ENCODE measurements at places on chromosomes 7 and 10.

- DNase-seq, result no peak
Observed at GRCh38 chr10:102457591-102458150, 6.3 kb upstream of the C10orf95 start.

- DNase-seq, result no peak
Observed at GRCh38 chr10:26994743-26995142, 105.6 kb downstream of the ANKRD26 start.

DNA sequence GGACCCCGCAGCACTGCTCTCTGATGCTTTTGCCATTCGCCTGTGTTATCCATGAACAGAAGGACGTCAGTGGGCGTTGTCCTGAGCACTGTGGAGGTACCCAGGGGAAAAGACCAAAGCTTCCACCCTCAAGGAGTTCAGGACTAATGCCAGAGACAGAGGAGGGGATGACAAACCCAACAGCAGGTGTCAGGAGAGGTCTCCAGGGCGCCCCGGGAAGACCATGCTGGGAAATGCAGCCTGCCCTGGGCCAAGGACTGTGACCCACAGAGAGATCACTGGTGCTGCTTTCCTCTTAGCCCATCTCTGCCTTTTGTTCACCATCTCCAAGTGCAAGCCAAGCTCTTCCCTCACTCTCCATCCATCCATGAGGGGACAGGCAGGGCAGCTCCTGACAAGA lies 166.8 kb upstream of the PFKP start:
- no peak for DNase-seq

DNA sequence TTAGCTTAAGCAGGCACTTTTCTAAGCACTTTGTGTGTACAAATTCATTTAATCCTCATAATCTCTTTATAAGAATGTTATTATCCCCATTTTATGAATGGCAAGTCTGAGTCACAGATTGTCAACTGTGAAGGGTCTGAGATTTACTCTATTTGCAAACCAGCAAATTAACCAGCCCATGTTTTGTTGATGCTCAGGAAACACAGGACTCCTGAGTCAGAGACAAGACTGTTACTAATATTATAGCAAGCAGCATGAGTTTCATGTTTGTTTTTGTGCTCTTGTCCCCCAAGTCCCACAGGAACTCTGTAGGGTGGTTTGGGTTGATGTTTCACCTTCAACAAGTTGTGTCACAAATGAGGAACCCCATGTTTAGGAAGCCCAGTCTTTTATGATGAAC lies 182.0 kb upstream of the PPP1R3A start:
- DNase-seq, result no peak

DNA sequence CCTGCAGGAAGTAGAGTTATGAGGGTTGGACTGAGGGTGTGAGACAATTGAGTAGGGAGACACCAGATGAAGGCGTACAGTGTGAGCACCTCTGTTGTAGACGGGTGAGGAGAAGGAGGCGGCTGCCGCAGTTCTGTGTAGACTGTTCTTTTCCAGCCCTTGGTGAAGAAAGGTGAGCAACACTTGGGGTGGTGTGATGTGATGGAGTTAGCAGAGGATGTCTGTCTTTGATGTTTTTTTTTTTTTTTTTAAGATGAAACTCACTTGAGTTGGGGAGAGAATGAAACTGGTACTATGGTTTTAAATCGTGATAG lies 42.8 kb upstream of the RNF216 start:
- DNase-seq, result peak; percentile 22

- DNase-seq, result no peak
Observed at GRCh38 chr7:116429986-116430619, 69.4 kb upstream of the CAV2 start.

DNA sequence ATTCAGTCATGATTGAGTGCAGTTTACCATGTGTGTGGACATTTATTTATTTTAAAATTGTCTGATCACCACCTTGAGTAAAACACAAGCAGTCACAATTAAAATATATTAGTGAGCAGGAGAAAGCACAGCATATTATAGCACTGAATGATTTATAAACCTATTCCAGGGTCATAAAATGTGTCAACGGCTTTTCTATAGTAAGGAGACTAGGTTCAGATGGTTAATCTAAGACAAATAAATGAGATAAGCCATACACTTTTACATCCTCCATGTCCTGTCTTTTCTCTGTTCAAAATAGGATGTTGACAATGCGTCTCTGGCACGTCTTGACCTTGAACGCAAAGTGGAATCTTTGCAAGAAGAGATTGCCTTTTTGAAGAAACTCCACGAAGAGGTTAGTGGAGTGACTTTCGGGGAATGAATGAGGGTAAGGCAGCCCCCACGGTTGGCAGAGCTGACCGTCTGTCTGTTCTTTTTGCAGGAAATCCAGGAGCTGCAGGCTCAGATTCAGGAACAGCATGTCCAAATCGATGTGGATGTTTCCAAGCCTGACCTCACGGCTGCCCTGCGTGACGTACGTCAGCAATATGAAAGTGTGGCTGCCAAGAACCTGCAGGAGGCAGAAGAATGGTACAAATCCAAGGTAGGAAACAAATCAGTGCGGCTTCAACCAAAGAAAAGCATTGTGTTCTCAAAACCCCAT lies 5.4 kb downstream of the VIM start:
- DNase-seq, result no peak

DNA sequence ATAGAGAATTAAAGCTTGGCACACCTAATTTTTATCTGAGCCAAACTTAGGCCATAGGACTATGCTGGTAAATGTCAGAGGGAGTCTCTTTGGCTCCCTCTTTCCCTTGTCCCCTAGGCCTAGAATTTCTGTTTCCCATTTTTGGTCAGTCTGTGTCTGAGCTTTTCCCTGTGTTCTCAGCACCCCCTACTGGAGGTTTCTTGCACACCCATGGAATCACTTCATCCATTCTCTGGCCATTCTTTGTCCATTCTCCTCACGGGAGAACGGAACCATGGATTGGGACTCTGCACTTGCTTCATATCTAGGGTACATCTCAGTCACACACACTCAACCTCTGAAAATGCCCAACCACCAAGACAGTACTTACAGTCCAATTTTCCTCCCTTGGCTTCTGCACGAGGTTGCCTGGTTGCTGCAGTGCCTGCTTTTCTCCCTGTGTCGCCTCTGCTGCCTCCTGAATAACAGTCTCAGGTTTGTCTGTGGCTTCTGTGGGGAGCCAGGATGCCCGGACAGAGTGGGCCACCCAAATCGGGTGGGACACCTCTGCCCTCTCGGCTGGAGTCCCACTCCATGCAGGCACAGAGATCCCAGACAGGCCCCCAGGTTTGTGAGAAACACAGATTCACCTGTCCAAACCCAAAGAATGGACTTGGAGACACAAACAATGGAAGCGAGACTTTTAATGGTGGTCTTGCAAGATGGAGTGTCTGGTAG lies 35.1 kb upstream of the DNAH11 start:
- DNase-seq, result peak; percentile 44

DNA sequence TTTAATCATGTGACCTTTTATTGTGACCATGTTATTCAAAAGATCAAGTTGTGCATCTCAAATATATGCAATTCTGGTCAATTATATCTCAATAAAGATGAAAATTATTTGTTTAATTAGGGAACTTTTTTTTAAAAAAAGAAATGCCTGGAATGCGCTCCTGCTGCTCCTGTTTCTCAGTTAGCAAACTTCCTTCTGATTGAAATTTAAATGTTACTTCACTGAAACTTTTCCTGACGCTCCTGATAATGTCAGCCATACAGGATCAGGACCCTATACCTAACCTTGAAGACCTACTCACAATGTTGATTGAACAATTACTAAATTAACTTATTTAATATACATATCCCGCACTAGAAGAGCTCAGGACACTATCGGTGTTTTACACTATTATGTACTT lies 190.4 kb downstream of the MACC1 start:
- DNase-seq, result no peak

DNA sequence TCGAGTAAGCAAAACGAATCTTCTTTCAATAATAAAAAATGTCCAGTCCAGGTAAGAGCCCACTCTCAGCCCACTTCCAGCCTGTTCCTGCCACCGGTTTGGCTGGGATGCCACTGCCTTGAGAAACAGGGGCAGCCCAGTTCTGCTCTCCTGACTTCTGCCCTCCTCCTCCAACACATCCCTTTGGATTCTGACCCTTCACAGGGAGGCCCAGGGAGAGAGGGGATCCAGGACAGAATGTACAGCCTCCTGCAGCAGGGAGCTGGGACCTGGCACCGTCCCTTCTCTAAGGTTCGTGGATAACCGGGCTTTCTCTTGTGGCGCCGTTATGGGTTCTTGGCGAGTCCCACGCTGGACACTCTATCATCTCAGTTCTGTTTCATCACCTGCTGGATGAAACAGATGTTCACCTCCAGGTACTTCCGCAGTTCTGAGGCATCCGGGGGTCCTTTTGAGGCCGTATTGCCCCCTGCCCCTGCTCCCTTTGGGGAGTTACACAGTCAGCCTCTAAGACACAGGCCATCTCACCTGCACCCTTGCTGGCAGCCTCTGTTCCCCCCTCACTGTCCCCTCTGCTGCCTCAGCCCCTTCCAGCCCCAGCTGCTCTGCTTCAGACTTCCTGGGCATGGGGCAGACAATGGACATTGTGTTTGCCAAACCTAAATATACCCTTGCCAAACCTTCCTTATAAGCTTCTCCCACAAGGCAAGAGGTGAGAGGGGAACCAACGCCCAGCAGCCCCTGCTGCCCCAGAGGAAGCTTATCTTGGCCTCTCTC lies 203.8 kb upstream of the ZMIZ1 start:
- DNase-seq, result no peak

GRCh38 chr7:143495851-143496250 lies 18.2 kb downstream of the TAS2R41 start:
- no peak for DNase-seq

DNA sequence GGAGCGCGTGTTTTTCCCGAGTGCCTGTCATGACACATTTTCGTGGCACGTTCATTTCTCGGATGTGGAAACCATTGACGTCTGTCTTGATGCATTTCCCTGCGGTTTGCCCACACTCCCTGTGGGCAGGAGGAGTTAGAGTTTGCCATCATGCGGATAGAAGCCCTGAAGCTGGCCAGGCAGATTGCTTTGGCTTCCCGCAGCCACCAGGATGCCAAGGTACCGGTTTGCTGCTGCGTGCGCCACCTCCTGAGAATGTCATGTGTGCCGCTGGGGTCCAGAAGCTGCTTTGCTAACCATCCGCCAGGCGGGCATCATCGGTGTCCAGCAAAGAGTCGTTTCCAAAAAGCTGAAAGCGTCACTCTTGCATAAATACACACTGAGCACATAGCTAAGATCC lies 40.9 kb upstream of the BTBD16 start:
- DNase-seq, result no peak

GRCh38 chr10:6274040-6274439 lies 71.3 kb downstream of the PFKFB3 start:
- DNase-seq, result no peak

- no peak for DNase-seq
Observed at GRCh38 chr10:29840516-29841276, 205.9 kb upstream of the SVIL start.

- DNase-seq, result no peak
Observed at GRCh38 chr7:12926206-12926605, 238.8 kb downstream of the ARL4A start.

DNA sequence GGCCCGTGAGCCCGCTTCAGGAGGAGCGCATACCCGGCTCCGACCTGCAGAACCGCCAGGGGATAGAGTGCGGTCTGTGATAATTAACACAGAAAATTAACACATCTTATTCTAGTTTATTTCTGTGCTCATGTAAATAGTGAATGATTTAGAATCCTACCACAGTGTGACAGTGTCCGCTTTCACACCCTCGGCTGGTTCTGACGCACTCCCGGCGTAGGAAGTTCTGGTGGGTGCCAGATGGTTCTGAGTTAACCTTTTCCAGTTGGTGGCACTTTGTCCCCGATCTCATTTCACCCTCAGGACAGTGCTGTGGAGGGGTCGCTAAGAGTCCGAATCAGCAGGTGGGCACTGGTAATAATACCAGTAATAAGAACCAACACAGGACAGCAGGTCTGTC lies 28.3 kb upstream of the FXYD4 start:
- DNase-seq, result no peak

- no peak for DNase-seq
Observed at GRCh38 chr7:681551-682307, 44.8 kb upstream of the DNAAF5 start.

GRCh38 chr7:2622869-2623697 lies 8.7 kb upstream of the TTYH3 start:
- DNase-seq, result no peak

DNA sequence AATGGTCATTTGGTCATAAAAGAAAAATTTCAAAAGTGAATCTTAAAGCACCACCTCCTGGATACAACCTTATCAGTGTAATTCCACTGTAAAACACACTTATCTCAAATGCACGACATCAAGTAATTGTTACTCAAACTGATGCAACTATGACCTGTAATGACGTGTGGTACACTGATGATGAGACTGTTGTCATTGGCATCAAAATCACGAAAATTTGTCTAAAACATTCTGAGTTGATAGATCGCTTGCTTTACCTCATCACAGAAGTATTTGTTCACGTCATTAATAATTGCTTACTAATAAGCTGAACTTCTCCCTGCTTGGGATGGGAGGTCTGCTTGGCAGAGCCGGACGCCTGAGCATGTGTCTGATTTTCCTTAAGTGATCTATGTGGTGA lies 221.8 kb upstream of the KLF6 start:
- DNase-seq, result no peak
